ENCODE measurements at places on chromosomes 5 and 9.

- no peak for DNase-seq
Measured at GRCh38 chr5:124371111-124371706, 375.2 kb downstream of the ZNF608 start.

- DNase-seq, result no peak
Measured at GRCh38 chr9:134676361-134676760, 34.8 kb downstream of the COL5A1 start.

- DNase-seq, result no peak
Measured at GRCh38 chr5:7868427-7868772, 431 bp downstream of the FASTKD3 start.

DNA sequence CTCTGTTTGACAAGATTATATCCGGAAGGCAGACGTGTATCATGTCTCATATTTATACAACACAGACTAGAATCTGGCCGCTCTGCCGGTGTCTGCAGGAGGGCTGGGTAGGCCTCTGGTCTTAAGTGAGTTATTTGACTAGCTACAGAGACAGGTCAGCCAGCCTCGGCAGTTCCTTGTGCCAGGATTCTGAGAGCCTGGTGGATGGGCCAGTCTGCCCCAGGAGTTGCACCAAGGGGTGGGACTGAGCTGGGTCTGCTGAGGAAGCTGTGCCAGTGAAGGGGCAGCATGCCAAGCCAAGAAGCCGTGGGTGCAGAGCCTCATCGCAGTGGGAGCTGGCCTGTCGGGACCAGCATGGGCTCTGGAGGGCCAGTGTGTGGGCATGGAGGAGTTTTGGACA is 7.1 kb downstream of the SNX18 start:
- DNase-seq, result no peak

- no peak for DNase-seq
Measured at GRCh38 chr5:124059200-124059599, 547.2 kb downstream of the CSNK1G3 start.

DNA sequence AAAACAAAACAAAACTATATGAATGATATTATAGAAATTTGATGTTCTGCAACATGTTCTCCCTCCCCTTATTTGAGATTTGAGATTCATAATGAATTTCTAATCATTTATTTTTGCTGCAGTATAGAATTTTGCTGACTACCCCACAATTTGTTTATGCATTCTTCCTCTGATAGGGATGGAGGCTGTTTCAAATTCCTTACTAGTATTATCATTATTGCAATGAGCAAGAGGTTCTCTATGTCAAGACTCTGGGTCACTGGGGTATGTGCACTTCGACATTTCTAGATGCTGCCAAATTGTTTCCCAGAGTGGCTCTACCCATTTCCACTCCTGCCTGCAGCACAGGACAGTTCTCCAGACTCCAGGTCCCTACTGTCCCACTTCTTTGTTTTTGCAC is 54.9 kb upstream of the DAB2IP start:
- no peak for DNase-seq

GRCh38 chr5:11955331-11955730 is 51.1 kb upstream of the CTNND2 start:
- no peak for DNase-seq

DNA sequence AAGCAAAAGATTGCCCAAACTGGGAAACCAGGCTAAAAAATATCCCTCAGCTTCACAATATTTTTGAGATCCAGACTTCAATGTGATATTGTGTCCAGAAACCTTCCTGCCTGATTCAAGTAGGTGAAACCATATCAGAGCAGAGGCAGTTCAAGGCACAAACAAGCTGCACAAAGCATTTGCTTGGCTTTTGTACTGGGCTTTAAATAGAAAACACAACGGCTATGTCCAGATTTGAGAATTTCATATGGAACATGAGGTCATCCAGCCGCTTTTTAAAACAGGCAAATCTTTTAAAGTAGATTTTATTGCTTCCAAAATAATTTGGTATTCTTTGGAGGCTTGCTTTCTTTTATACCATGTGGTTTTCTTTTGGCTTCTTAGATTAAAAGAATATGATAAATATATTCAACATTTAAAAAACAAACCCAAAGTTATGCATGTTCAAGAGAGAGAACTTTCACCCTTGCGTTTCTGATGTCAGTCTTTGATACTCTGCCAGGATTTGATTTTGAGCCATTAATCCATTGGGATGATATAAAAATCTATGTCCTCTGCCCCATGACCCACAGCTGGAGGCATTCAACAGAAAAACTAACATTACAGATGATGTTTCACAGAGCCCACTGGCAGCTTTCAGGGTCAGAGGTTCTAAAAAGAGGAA is 29.0 kb upstream of the CCDC112 start:
- DNase-seq, result no peak

DNA sequence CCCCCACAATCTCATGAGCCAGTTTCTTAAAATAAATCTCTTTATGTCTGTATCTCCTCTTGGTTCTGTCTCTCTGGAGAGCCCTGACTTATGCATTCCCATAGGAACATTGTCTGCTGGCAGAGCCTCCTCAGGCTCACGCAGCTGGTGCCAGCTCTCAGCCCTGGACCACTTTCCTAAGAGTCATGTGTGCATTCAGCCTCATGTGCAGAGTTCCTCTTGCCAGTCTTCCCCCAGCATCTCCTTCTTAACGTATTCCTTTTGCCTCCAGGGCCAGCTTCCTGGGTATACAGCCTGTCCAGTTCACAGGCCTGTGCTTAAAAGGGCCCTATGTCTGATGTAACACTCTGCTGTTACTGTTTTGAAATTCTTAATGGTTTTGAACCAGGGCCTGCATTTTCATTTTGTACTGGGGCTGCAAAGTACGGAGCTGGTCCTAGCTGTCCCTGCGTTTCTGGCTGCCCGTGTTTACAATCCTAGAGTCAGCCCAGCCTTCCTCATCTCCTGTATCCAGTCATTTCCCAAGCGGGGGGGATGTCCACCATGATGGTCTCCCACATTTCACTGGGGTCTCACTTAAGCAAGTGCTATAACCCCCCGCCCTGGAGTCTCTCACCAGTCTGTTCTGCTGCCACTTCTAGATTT is 18.1 kb downstream of the ANKRD33B start:
- DNase-seq, result no peak

DNA sequence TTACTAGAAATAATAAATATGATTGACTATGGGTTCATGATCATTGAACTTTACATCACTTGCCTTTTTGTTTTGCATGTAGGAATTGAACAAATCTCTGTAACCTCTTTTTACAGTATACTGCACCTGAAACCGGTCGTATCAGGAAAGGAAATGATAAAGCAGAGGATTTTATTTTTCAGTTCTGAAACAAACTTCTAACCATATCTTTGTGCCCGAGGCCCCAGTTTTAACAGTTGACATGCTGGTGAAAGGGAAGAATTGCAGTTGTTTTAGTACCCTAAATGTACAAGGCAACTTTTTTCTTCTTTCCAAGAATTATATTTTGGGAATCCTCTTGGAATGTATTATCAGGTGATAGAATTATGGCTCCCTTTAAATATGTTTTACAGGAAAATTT is 27.8 kb downstream of the TMEM38B start:
- no peak for DNase-seq

GRCh38 chr5:138999674-139000073 is 124.5 kb upstream of the LRRTM2 start:
- DNase-seq, result no peak
